ENCODE measurements at places on chromosomes 7 and 10. TPM values are rescaled to one million over a fixed set of nuclear protein-coding genes. Genes with fewer than 3 reads are reported as not detected.

DNA sequence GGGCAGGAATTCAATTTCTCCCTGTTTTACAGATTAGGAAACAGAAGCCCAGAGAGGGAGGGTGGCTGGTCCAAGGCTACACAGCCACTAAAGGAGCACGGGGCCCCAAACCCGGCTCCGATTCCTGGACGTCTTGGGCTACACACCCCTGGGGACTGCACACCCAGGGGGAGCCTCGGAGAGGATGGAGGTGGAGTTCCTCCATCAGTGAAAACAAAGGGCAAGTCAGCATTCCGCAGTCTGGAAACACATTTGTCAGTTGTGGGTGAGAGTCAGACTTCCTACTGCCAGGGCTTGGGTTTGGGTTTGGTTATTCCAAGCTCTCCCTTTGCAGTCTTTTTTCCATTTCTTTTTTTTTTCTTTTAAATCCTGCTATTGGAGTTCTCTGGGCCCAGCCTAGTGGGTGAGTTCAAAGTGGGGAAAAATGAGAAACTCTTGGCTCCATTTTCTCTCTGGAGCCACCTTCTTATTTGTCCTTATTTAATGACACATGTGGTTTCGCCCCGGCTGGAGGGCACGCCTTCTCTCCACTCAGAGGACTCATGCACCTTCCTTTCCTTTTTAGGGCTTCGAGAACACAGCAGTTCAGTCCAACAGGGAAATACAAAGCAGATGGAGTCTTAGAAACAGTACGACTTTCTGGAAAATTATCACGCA, 59.9 kb upstream of the AQP1 start:
- DNase-seq = no peak

DNA sequence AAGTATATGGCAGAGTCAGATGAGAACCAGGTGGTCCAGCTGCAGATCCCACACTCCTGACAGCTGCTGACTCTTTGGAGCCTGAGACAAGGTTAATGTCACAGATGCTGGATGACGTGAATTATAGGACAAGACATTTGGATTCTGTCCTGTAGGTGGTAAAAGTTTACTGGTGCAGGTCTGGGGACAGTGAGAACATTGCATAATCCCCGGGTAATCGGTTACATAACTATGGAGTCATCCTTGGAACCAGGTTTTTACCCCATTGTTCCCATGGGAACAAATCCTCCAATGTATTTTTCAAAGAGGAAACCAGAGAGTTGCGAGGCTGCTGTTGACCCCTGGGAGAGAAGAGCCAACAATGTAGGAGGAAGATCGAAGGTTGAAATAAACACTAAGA, 27.5 kb upstream of the ZCCHC24 start:
- DNase-seq = no peak

DNA sequence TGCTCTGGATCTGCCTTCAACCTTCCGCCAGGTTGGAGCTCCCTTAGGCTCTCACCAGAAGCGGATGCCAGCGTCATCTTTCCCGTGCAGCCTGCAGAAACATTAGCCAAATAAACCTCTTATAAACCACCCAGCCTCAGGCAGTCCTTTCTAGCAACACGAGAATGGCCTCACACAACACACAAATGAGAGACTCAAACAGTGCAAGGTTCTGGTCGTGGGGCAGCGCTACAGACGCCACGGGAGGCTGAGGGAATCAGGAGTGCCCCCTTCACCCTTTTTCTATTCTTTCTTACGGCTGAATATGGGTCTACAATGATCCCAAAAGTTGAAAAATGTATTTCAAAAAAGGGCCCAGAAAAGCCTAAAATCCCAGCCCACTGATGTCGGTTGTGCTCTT, 96.4 kb downstream of the FOXL3 start:
- DNase-seq = no peak

Gene TMEM270
- total RNA-seq = not detected
